ENCODE measurements at places on chromosomes 6 and 20.

DNA sequence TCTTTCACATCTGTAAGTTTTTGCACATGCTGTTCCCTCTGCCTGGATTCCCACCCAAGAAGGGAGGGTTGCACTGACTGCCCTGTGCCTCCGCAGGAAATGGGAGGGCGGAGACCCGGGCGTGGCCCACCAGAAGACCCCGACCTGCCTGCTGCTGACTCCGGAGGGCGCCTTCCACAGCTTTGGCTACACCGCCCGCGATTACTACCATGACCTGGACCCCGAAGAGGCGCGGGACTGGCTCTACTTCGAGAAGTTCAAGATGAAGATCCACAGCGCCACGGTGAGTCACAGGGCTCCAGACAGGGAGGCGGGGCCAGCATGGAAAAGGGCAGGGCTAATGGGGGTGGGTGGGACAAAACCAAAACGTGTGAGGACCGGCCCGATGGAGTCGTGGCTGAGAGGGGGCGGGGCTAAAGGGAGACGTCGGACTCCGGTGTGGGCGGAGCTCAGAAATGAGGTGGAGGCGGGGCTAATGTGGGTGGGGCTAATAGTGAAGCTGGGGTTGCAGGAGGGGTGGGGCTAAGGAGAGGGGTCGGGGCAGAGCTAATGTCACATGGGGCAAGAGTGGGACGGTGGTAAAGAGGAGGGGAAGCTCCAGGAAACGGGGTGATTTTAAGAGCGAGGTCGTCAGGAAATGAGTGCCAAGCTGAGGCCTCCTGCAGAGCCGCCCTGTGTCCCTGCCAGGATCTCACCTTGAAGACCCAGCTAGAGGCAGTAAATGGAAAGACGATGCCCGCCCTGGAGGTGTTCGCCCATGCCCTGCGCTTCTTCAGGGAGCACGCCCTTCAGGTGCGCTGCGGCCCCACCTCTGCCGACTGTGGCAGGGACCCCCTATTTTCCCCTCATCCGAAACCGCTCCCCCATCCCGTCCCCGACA lies 12.6 kb downstream of the HSPA12B start:
- DNase-seq: peak; percentile 38

- DNase-seq: no peak
Measured at GRCh38 chr6:116451916-116452315, 9.3 kb upstream of the CALHM6 start.

- peak; percentile 17 for DNase-seq
Measured at GRCh38 chr20:34709831-34710567, 5.9 kb downstream of the TP53INP2 start.

- no peak for DNase-seq
Measured at GRCh38 chr20:34511891-34512265, 4.3 kb upstream of the DYNLRB1 start.

- peak; percentile 86 for DNase-seq
Measured at GRCh38 chr6:119533603-119534279, 184.2 kb upstream of the MAN1A1 start.

DNA sequence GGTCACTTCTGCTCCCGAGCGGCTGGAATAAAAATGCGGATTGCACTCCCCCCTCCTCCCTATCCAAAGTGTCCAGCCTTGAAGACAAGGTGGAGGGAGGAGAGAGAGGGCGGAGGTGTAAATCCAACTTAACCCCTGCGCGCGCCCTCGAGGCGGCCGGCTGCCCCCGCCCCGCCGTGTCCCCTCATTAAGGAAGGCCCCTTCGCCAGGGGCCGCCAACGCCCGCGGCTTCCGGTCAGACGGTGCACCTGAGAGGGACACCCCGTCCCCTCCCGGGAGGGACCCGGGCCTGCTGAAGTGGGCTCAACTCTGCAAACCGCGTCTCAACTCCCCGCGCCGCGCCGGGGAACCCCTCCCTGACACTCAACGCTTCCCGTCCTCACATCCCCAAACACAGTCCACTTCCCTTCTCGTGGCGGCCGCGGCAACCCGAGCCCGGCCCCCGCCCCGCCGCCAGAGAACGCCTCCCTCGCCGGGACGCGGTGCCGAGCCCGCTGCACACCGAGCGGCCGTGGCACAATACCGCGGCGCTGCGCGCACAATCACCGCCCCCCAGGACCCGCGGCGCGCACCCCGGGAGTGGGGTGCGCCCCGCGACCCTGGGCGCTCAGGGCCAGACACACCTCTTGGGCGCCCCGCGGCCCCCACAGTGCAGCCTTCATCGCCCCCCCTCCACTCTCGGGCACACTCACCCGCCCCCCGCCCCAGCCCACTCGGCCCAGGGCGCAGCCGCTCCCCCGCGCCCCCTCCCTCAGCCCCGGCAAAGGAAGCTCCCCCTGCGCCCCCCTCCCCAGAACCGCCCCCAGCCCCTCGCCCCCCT lies 102.5 kb downstream of the NOL4L start:
- no peak for DNase-seq

DNA sequence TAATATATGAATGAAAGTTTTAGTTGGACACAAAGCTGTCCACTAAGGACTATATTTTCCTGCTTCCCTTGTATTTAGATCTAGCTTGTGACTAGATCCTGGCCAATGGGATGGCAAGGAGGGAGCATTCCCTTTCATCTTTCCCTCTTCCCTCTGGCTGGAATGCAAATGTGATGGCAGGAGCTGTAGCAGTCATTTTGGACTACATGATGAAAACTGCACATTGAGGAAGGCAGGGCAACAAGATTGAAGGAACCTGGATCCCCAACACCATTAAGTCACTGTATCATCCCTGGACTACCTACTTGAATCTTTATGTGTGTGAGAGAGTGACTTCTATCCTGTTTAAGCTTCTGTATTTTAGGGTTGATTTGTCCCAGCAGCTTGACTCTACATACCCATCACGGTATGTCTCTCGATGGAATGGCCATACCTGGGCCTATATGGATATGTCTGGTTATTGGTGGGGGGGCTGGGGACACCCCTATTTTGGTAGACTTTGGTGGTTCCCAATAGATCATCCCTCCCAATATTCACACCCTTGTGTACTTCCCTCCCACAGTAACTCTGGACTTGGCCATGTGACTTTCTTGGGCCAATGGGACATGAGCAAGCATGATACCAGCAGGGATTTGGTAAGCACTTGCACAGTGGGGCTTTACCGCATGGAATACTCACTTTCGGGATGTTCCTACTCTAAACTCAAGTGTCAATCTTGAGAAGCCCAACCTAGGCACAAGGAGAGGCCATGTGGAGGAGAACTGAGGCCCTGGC lies 128.5 kb downstream of the VEGFA start:
- DNase-seq: no peak

DNA sequence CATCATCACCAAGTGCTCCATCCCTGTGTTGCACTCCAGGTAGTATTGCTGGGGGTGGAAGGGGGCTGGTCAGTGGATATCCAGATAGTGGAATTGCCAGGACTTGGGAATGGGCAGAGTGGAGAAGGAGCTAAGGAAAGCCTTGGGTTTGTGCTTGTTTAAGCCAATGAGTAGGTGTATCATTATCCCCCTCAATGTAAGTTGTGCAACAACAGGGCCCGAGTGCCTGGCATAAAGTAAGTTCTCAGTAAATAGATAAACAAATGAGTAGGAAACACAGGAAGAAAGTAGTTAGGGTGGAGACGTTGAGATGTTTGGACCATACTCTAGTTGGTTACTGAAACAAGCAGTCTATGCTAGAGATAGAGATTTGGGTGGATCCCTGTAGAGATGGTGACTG lies 9.8 kb downstream of the CCND3 start:
- DNase-seq: no peak

- DNase-seq: no peak
Measured at GRCh38 chr6:133956416-133957049, 3.5 kb downstream of the TBPL1 start.

DNA sequence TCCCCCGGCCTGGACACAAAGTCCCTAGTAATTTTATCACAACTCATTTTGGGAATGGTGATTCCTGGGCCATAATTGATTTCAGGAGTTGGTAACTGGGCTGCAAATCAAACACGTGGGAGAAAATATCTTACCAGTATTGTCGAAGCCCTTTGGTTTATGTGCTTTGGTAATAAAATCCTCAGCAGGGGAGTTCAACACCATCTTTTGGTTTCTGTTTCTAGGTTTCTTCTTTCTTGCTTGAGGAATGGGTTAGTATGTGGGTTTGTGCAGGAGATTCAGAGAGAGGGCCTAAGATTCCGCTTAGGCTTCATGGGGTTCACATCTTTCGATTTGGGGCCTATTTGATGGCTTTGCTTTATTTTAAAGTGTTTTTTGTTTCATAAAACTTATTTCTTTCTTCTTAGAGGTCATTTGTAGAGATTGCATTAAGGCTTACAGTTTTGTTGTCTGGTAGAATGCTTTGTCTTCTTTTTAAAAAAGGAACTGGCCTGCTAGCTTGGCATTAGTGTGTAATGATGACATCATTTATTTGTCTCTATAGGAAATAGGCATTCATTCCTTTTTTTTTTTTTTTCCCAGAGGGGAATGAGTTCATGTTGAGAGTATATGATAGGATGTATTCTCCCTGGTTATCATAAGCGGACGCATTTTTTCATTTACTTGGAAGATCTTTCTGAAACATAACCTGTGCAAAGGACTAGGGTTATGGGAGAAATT lies 45.8 kb downstream of the CYP24A1 start:
- DNase-seq: no peak

DNA sequence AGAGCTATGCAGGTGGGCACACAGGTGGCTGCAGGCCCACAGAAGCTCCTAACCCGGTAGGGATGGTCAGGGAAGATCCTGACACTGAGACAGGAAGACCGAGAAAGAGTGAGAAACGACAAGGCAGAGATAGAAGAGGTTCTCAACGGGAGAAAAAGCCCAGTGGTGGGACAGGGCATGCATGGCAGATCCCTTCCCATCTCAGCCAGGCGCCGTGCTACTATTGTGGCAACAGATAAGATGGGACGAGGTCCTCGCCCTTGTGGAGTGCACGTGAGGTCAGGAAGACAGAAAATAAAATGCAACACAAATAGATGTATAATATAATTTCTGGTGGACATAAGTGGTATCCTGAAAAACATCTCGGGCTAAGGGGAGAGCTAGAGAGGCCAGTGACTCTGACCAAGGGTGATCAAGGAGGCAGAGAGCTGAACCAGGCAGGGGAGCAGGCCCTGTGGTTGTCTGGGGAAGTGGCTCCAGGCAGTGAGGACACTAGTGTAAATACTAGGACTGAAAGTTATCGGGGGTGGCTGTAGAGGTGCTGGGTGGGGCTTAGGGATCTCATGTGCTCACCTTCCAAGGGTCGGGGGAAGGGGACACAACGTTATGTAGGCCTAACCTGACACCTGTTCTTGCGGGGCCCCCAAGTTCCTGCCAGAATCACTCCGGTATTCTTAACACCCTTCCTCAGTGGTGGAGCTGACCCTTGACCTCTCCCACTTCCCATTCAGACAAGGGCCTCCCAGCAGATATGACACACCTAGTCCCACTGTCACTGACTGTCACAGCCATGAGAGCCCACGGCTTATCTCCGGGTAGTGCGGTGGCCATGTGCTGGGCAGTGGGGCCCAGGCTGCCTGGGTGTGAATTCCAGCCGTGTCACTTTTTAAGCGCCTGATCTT lies 1.0 kb downstream of the SRXN1 start:
- DNase-seq: no peak

DNA sequence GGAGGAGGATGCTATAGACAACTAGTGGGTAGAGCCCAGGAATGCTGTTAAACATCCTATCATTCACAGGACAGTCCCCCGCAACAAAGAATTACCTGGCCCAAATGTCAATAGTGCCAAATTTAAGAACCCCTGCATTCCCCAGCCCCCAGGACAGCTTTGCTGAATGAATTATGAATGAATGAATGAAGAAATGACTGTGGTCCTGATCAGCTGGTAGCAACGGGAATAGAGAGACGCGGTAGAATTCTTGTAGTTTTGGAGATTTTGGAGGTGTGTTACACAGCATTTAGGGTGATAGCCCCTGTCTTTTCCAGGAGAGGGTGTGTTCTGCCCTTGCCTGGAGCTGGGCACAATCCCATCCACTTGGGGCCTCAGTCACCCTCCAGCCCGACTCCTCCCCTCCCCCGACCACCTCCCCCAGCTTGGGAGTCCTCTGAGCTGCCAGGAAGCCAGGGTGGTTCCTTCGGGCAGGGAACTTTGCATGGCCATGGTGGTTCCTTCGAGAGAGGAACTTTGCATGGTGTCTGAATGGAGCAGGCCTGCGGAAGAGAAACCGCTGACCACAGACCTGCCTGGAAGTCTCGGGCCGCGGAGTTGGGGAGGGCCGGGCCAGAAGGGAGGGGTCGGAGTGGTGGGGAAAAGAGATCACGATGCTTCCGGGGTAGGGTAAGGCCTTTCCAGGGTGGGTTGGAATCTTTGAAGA lies 1.0 kb upstream of the HCK start:
- no peak for DNase-seq

DNA sequence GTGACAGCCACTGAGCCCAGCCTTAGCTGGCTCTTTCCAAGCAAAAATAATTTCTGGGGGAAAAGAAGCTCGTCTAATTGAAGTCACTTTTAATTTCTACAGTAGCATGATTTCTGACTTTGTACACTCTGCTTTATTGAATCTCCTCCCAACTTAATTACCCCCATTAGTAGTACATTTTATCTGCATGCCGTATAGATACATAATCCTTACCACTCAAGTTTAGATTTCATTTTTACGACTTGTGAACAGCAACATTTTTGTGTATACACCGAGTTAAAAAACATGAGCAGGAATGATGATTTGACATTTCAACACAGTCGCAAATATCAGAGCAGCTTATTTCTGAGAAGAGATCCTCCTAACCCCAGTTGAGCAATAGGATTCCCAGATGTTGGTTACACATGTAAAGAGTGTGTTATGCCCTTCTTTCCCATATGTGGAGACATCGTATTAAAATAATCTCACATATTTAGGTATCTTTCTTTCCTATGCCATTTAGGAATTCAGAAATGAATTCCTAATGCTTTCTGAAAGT lies 127.3 kb upstream of the MTHFD1L start:
- DNase-seq: no peak

DNA sequence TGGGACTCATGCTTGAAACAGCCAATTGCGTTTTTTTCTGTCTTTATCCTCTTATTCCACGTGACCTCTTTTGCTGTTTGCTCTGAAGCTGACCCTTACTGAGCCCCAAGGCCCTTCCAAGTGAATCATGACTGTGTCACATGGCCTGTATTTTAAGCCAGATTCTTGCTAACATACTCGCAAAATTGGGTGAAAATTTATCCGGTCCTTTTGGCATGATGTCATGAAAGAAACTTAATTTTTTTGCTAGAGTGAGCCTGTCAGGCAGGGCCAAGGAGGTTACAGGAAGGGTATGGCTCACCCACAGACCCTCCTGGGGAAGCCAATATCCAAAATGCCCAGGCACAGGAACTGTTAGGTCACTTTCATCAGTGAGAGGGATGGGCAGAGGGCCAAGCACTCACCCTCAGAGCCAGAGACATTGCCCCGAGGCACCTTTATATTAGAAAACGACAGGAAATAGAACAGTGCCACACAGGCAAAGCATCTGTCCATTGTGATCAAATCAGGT lies 296.7 kb downstream of the CDH26 start:
- DNase-seq: peak; percentile 82
